Activated CD4-positive, alpha-beta memory T cell treated with anti-CD3 and anti-CD28 coated beads, Interleukin-2, amount 10 ng/mL, durations not matched to agents 7 days and 5 days (primary cell): ENCODE measurements at places on chromosomes 4 and X.

DNA sequence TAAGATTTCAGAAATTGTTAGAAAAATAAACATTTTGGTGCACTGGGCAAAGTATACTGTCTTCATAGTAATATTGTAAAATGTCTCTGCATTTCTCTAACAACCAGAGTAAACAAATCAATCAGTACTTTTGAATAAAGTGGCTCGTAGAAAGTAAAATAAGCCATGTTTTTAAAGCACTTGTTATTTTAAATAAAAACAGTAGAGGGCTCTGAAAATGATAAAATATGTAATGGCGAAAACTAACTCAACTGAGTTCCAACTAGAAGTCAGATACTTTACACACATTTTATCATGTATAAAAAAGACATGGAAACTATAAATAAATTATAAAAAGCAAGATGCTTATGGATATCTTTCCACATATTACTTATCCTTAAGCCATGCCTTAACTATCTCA lies 1134.4 kb downstream of the PDHA2 start:
- DNase-seq: no peak

GRCh38 chr4:107213410-107213809 lies 177.3 kb upstream of the DKK2 start:
- DNase-seq: no peak

DNA sequence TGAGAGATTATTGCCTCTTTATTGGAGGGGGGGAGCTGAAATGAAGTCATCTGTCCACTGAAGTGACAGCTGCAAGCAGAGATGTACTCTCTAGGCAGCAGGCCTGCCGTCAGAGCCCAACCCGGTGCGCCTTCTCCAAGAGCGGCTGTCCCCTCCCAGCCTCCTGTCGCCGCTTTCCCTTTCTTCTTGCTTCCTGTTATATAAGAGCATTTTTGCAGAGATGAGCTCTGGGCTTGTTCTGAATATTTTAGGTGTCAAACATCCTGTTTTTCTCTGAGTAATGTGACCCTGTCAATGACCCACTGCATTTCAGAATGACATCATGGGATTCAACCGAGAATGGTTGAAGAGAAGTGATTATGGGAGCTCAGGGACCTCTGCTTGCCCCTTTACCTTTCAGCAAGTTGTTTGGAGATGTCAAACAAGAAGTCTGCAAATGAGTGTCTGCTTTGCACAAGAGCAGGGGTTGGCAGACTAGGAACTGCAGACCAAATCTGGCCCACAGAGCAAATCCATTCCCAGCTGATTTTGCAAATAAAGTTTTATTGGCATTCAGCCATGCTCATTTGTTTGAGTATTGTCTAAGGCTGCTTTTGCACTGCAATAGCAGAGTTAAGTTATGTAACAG lies 79.9 kb downstream of the SLC9A6 start:
- peak; percentile 27 for DNase-seq

GRCh38 chr4:3451956-3452355 lies 10.2 kb downstream of the HGFAC start:
- DNase-seq: no peak

DNA sequence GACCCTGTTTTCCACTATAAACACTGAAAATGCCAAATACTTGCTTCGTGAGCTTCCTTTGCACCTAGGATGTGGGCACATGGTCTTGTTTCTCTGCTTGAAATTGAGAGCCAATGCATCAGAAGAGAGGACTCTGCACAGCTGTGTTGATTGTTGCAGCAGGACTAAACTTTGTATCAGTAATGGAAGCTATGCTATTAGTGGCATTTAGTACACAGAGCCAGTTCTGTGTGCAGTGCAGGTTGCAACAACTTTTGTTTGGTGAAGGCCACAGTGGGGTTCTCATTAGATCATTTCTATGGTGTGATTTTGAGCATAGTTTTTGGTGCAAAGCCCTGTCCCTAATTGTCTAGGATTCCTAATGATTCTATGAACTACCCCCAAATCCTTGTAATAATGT lies 54.4 kb upstream of the ANKRD17 start:
- no peak for DNase-seq

DNA sequence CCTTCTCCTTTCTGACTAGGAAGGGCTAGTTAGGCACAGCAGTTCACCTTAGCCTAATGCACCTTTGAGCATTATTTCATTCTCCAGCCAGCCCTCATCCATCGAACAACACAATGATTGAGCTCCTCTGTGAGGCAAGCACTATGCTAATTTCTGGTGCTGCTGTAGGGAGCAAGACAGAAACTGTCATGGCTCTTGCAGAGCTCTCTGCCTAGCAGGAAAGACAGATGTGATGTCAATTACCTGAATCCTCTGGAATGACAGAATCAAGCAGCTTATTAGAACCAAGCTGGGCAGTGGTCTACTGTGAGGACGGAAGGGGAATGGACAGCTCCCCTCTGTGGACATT lies 256.1 kb upstream of the NOCT start:
- DNase-seq: no peak
